Skeletal muscle cell (primary cell): ENCODE measurements at places on chromosomes 3 and 15.

DNA sequence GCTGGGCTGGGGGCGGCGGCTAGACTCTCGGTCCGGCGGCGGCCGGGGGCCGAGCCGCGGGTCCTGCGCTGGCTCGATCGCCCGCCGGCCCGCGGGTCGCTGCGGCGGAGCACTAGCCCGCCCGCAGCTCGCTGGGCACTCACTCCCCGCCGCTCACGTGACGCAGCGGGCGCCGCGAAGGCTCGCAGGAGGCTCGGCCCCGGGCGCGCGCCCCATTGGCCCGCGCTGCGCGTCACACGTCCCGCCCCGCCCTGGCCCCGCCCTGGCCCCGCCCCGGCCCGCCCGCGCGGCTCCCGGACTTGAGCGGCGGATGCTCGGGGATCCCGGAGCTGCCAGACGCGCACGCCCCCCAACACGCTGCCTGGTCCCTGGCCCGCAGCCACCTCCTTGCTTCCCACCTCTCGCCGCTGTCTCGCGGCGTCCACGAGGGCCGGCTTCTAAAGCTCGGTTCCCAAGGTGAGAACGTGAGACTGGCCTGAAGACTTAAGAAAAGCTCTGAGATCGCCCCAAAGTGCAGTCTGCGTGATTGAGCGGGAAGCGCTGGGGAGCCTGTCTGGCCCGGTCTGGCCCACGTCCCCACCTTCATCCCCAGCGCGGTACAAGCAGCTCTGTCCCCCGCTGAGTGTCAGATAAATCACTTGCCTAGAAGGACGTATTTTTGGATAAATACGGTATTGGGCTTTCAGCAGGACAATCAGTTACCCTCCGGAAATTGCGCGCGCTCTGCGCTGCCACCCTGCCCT is at the start of gene KLF15:
KLF15 (minus strand) TSS at position 114 of the 743 bp plus-strand sequence. CDS start 4,486 bp downstream, outside the sequence.
- DNase-seq: peak; percentile 46

DNA sequence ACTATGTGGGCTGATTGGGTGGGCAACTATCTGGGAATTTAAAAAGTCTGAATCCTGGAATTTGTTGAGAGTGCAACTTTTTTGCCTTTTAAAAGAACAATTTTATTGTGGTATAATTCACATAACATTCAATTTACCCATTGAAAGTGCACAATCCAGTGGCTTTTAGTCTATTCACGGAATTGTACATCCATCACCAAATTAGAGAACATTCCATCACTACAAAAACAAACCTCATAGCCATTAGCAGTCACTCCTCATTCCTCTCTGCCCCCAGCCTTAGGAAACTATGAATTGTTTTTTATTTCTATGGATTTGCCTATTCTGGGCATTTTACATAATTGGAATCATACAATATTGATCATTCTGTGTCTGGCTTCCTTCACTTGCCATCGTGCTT is 101.8 kb upstream of the ALDH1A3 start:
- no peak for DNase-seq

GRCh38 chr15:44666210-44667038 is 3.0 kb upstream of the SPG11 start:
- no peak for DNase-seq

DNA sequence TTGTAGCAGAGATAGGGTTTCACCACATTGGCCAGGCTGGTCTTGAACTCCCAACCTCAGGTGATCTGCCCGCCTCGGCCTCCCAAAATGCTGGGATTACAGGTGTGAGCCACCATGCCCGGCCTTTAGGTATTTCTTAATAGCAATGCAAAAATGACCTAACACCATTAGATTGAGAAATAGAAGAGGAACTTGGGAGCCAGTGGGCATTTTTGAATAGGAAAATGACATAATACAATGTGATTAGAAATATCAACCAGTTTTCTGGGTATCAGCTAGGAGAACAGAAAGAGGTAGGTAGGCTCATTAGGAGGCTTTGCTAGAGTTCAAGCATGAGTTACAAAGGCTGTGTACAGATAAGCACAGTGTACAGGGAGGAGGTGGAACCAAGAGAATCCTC is 101.8 kb upstream of the TBC1D5 start:
- DNase-seq: no peak

- no peak for DNase-seq
Observed at GRCh38 chr15:31605467-31605931, 278.9 kb downstream of the KLF13 start.

DNA sequence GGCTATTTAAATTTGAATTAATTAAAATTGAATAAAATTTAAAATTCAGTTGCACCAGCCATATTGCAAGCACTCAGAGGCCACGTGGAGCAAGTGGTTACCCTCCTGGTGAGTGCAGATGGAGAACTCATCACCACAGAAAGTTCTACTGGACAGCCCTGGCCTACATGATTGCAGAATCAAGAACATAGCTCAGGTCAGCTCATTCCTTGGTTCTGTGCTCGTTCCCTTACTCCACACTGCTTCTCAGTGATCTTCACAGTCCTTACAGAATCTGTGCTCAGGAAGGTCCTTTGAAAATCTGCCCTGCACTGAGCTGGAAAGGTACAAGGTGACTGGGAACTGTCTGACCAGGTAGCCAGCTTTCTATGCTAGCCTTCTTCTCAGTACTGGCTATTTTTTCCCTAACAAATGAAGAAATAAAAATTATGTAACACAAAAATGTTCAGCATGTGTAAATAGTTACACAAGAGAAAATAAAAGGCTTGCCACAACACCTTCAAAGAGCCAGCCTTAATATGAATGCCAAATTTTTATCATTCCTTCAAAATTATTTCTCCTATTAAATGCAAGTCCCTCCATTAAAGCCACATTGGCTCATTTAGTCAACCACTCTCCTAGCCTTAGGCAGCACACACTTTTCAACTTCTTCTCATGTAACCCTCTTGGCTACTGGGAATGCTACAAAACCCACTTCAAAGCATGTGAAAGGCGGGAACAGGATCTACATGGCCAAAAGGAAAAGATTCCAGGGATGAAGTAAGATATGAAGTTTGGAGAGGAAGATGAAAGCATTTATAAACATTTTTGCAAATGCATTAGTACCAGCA is 326.4 kb upstream of the WNT5A start:
- DNase-seq: no peak

DNA sequence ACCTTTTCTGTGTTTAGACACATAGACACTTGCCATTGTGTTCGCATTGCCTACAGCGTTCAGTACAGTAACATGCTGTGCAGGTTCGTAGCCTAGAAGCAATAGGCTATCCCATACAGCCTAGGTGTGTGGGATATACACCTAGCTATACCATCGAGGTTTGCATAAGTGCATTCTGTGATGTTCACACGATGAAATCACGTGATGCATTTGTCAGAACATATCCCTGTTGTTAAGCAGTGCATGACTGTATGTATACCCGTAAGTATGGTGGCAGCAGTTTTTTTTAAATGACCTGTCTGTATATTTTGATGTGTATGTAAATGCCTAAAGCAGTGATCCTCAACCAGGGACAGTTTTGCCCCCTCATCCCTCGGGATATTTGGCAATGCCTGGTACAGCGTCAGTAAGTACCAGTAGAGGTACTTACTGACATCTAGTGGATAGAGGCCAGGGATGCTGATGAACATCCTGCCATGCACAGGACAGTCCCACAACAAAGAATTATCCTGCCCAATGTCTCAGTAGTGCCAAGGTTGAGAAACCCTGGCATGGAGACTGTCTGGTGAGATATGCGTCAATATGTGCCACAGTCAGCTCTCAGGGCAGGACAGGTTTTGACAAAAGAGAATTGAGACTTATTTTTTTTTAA is 129.1 kb downstream of the HCN4 start:
- DNase-seq: no peak

DNA sequence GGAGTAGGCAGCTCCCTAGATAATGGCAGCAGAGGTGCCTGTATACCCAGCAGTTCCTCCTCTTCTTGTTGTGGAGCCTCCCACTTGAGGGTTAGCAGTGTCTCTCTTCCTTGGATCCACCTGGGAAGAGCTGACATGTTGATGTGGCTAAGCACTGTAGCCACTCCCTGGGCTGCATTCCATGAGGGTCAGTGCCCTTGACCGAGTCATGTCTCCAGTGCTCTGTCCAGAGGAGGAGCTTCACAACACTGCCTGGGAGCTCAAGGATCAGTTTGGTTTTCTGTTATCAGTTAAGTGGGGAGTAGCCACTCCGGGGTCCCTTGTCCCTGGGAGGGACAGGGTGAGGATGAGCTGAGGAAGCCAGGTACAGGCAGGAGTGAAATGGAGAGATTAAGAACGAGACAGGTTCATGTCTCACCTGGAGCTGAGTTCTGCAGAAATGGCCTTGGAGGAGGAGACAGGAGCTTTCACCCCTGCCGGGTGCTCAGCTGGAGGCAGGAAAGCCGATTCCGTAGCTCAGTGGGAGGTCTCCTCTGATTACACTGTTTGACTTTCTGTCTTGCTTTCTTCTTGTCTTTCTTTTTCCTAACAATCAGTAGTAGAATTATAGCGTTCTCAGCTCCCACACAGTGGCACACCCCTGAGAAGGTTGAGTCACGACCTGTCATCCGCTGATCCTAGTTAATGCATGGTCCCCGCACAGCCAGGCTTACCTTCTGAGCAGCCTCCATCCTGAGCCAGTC is 57.9 kb upstream of the SEC22A start:
- DNase-seq: no peak

GRCh38 chr3:39388741-39389248 is 5.6 kb downstream of the SLC25A38 start:
- no peak for DNase-seq

- peak; percentile 33 for DNase-seq
Observed at GRCh38 chr3:47113669-47114365, 50.1 kb downstream of the SETD2 start.

GRCh38 chr3:50454481-50455070 is 48.9 kb downstream of the CACNA2D2 start:
- DNase-seq: no peak

DNA sequence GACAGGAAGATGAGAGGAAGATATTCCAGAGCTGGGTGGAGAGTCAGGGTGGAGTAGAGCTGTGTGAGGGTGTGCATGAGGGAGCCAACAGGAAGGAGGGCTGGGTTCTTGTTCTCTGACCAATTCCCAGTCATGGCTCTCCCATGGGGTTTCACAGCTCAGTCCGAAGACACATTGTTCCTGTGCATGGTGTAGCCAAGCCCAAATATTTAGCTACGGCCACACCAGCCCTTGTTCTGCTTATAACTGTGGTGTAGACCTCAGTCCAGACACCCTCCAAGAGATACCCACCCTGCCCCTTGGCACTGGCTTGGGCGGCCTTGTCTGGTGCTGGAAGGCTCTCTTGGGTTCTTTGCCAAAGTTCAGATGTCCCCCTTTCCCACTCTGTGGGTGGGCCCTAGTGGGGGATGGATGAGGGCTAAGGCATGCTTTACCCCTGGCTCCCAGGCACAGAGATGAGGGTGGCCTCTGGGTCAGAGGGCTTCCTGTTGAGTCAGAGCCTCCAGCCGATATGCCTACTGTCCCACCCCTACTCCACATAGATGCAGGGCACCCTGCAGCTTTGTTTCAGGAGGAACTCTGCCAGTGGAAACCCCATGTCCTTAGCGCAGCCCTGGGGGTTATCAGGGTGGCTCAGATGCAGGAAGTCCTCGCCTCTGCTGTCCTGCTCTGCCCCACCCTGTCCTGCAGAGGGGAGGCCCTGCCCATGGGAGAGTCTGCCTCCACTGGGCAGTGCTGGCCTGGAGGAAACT is 271.2 kb upstream of the CTDSPL start:
- no peak for DNase-seq

DNA sequence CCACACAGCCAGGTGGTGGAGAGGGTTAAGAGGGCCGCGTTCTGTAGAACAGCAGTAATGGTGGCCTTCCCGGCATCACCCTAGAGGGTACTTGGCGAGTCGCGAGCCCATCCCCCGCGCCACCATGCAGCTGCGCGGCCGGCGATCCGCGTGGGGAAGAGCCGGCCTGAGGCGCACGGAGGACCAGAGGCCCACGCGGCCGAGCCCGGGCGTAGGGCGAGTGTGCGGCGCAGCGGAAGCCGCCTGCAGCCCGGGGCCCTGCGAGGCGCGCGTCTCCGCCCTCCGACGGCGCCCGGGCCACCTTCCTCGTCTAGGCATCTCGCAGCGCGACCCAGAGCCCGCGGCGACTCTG is 423 bp downstream of the TKT start:
- no peak for DNase-seq

GRCh38 chr3:17800232-17800631 is 57.8 kb upstream of the TBC1D5 start:
- no peak for DNase-seq

DNA sequence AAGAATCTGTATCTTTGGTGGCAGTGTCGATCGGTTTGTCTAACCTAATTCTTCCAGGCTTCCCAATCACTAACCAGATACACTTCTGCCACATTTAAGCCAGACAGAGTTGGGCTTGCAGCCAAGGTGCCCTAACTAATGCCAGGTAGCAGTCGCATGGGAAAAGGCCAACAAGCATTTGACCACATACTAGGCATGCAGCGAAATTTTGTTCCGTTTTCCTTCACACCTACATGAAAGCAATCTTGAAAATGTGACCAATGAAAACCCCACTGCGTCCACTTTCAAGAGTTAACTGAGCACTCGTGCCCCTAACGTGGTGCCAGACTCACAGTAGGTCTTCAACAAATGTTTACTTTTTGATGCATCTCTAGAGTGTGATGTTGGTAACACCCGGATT is 192.2 kb upstream of the TPM1 start:
- no peak for DNase-seq

DNA sequence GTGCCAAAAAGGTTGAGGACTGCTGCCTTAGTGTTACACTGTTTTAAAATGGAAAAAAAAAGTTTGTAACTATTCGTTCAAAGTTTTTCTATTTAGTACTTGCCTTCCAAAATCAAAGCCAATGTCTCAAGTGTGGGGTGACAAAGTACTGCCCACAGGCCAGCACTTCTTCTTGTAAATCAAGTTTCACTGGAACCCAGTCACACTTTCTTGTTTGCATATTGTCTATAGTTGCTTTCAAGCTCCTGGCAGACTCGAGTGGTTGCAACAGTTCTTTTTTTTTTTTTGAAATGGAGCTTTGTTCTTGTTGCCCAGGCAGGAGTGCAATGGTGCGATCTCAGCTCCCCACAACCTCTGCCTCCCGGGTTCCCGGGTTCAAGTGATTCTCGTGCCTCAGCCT is 75.3 kb upstream of the RPL35A start:
- no peak for DNase-seq

GRCh38 chr3:21013566-21013965 is 737.4 kb downstream of the ZNF385D start:
- DNase-seq: no peak

- no peak for DNase-seq
Observed at GRCh38 chr3:122031123-122031468, 9.0 kb upstream of the ILDR1 start.

- DNase-seq: no peak
Observed at GRCh38 chr3:99885085-99885484, 67.4 kb downstream of the CMSS1 start.

- DNase-seq: peak; percentile 66
Observed at GRCh38 chr3:65811086-65811761, 227.5 kb downstream of the MAGI1 start.

DNA sequence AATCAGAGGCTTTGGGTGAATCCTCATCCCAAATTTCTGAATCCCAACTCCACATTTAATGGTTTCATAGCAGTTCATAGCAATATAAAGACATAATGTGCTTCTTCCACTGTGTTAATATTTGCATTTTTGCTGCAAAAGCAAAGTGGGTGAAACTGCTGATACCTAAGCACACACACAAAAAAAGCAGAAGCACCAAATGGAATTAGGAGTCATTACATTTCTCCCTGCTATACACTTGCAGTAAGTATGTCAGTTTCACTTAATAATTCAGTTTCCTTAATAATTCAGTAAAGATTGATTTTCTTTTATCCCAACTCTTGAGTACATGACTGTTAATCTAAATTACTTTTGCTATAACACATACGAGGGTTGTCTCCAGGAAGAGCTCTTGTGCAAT is 48.9 kb upstream of the ALCAM start:
- DNase-seq: no peak
